Central memory CD8-positive, alpha-beta T cell (primary cell): ENCODE measurements at places on chromosomes 12 and 14.

- DNase-seq, result no peak
Measured at GRCh38 chr12:46491548-46491947, 119.0 kb upstream of the SLC38A2 start.

DNA sequence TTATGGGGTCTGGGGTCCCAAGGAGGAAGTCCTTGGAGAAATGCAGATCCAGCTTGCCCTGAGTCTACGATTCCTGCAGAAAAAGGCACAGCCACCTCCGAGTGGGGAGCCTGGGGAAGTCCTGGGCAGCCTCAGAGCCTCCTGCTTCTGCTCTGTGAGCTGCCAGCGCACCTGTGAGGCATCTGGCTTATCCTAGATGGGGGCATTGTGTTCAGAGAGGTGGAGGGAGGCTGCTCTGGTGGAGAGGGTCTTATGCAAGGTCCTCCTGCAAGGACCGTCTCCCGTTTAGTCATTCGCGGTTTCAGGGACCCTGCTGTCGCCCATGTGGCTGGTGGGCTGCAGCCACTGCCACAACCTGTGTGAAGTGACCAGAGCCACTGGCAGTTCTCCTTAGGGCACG lies 53.0 kb upstream of the PRMT8 start:
- no peak for DNase-seq

DNA sequence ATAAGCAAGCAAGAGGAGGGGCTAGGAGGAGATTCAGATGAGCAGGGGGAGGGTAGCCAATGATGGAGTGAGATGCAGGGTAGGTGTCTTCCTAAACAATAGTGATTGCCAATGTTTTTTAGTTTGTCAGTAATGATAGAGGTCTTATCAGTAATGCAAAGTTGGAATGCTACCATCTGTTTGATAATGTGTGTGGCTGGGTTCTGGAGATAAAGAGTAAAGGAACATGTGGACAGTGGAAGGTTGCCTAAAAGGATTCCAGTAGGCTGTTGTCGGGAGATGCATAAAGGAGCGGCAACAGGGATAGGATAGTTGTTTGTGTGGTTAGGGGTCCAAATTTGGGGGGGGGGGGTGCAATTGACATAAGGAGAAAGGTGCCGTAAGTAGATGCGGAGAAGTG lies 52.5 kb downstream of the TESPA1 start:
- no peak for DNase-seq

DNA sequence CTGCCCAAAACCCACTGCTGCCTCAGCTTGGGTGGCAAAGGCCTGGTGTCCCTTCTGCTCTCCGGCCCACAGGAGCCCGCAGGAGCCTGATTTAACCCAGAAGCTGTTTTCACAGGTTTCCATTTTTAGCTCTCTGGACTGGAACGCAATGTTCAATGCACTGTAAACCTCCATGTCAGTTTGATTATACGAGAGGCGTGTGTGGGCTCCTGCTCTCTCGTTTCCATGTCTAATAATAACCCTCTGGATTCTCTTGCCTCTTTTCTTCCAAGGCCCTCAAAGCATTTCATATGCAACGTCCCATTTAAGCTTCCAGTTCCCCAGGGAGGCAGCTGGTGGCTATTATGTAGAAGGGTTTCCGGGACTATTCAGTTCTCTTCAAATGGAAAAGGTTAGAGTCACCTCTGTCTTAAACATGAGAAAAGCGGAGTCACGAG lies 161.1 kb downstream of the SUDS3 start:
- no peak for DNase-seq

- no peak for DNase-seq
Measured at GRCh38 chr12:52243856-52244614, 11.0 kb downstream of the KRT7 start.
